Right renal pelvis (tissue), 4 donors: ENCODE measurements at places on chromosomes 11 and 22. TPM values are rescaled to one million over a fixed set of nuclear protein-coding genes. Genes with fewer than 3 reads are reported as not detected.

- no peak for DNase-seq
Observed at GRCh38 chr11:108693852-108694251, 29.0 kb downstream of the DDX10 start.

DNA sequence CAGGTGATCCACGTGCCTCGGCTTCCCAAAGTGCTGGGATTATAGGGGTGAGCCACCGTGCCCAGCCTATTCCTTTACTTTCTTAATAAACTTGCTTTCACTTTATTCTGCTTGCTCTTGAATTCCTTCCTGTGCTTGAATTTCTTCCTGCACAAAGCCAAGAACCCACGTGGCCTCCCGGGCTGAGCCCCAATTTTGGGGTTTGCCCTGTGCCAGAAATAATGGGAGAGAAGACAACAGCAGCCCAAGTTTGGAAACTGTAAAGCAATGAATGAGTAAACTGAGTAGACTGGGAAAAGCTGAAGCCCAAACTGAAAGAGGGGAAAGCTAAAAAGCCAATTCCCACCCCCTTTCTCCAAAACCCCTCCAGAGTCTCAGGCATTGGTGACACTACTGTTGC lies 136.4 kb downstream of the NECTIN1 start:
- DNase-seq: no peak

The LGR4 gene
- 132 TPM for polyA plus RNA-seq

GRCh38 chr11:26028393-26028911 lies 303.5 kb upstream of the ANO3 start:
- no peak for DNase-seq

GRCh38 chr11:101553891-101554292 lies 29.9 kb downstream of the TRPC6 start:
- no peak for DNase-seq

The NNMT gene
- polyA plus RNA-seq: 0.99 TPM

- no peak for DNase-seq
Observed at GRCh38 chr22:37334461-37334858, 52.2 kb downstream of the CYTH4 start.

The RAB36 gene
- 15.9 TPM for polyA plus RNA-seq

- DNase-seq: no peak
Observed at GRCh38 chr11:19110295-19110694, 6.7 kb upstream of the ZDHHC13 start.

The HEPHL1 gene
- 0.16 TPM for polyA plus RNA-seq

The KIAA1671 gene
- 25.3 TPM for polyA plus RNA-seq

- no peak for DNase-seq
Observed at GRCh38 chr22:35152316-35152715, 86.4 kb downstream of the ISX start.

- DNase-seq: no peak
Observed at GRCh38 chr11:83285151-83285770, 906 bp downstream of the CCDC90B start.

DNA sequence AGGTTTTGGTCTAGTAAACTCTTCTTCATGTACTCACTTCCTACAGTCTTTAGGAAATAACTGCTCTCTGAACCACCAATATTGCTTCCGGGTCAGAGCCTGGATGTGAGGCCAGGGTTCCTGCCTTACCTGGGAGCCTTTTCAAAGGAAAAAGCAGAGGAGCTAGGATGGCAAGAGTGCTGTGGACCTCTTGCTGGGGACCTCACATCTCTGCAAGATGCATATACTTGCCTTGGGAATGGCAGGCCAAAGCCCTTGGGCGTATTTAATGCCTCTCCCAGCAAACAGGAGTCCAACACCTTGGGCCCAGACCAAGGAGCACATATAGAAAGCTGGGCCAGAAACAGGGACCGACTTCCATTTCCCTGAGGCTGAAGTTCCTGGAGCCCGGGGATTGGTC lies 5.3 kb downstream of the GLB1L2 start:
- no peak for DNase-seq

GRCh38 chr11:122755409-122755808 lies 82.9 kb upstream of the CRTAM start:
- DNase-seq: no peak

The TTLL1 gene
- polyA plus RNA-seq: 15.4 TPM

DNA sequence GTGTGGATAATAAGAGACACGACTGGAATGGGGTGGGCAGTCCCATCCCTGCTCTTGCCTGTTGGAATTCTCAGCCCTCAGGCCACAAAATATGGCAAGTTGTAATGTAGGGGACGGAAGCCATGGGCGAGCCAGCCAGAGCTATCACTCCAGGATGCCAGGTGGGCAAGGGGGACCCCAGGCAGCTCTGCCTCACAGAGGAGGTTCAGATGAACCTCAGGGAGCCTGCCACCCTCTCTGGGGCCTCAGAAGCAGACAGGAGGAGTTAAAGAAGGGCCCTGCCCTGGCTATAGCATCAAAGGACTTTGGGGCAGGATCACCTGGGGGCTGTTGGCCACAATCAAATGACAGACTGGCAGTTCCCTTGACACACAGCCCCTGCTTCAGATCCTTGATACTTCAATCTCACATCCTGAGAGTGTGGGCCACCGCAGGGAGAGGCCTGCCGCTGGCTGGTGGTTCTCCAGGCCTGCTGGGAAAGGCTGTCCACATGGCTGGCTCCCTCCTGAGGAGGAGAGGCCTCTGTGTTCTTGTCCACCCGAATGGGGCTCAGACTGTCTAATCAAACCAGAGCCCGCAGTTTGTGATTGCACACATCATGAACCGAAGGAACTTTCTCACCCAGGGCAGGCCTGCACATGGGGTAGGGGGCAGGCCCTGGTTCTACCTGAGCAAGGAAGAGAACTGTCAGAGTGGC lies 31.4 kb downstream of the IGLL1 start:
- no peak for DNase-seq

The FAM181B gene
- 2.8 TPM for polyA plus RNA-seq

The MS4A15 gene
- not detected for polyA plus RNA-seq

- no peak for DNase-seq
Observed at GRCh38 chr11:1640076-1640946, 10.7 kb downstream of the KRTAP5-5 start.

The TRIM6 gene
- 19.5 TPM for polyA plus RNA-seq

GRCh38 chr22:41928593-41929417 lies 2.2 kb upstream of the TNFRSF13C start:
- no peak for DNase-seq

The OR52I1 gene
- polyA plus RNA-seq: not detected

The MMP7 gene
- polyA plus RNA-seq: 27.4 TPM

GRCh38 chr11:35116245-35116644 lies 22.7 kb upstream of the CD44 start:
- DNase-seq: no peak

The SMTNL1 gene
- 0.10 TPM for polyA plus RNA-seq

The IFT27 gene
- 42.9 TPM for polyA plus RNA-seq

The HBD gene
- 1.4 TPM for polyA plus RNA-seq

DNA sequence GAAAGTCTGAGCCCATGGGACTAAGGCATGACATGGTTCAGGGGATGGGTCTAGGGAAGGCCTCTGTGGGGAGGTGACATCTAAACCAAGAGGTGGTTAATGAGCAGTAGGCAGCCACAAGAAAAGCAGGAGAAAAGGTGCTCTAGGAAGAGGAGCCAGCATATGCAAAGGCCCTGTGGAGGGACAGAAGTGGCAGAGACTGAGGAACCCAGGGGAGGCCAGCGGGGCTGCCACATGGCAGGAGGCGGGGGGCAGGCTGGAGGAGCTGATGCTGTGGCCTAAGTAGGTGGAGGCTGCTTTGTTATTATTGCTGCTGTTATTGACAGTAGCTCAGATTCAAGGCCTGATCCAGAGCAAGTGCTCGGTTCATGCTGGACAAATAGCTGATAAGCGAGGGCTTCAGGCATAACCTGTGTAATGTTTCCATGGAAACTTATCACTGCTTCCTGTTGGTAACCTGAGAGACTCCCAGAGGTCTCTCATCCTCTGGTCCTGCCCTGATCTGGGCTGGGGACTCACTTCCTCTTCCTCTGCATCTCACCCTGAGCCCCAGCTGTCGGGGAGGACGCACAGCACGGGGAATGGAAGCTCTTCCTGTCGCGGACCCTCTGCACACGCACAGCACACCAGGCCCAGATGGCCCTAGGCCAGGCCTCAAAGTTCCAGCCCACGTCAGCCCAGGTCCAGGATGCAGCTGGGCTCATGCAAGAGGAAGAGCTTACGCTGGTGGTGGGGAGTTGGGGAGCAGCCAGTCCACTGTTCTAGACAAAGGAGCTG lies 75.2 kb upstream of the TP53I11 start:
- no peak for DNase-seq

- no peak for DNase-seq
Observed at GRCh38 chr11:116539836-116540418, 232.9 kb downstream of the BUD13 start.

The LYVE1 gene
- polyA plus RNA-seq: 54.7 TPM

DNA sequence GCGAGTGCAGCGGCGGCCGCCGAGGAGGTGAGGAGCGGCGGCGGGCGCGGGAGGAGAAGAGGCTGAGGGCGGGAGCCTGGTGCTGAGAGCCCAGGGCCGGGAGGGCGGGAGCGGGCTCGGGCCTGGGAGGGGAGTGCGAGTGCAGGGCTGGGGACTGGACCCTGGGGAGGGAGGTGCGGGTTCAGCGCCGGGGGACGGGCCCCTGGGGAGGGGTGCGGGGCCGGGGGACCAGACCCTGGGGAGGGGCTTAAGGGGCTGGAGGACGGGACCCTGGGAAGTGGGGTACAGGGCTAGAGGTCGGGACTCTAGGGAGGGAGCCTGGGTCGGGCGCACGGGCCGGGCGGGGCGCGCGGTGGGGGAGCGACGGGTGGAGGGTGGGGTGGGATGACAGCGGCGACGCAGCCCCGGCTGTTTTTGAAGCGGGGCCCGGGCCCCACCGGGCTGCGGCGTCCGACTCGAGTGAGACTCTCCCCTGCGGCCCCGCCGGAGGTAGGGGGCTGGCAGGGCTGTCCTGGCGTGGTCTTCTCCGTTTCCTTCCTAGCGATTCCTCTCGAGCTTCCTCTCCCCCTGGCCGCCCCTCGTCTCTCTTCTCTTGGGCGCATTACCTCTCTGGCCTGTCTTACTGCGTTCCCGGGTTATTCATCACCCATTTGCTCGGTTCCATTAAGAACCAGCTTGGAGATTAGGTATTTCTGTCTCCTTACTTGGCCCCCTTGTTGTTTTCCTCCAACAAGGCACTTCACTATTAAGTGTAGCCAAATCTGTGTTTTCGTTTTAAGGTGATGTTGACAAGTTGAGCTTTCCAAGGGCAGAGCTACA lies 754 bp downstream of the NUP50 start:
- DNase-seq: no peak

The DCHS1 gene
- polyA plus RNA-seq: 39.1 TPM

The IL18 gene
- 8.7 TPM for polyA plus RNA-seq

The OR51E2 gene
- polyA plus RNA-seq: 0.70 TPM

- DNase-seq: no peak
Observed at GRCh38 chr11:95641495-95641894, 148.1 kb downstream of the FAM76B start.

DNA sequence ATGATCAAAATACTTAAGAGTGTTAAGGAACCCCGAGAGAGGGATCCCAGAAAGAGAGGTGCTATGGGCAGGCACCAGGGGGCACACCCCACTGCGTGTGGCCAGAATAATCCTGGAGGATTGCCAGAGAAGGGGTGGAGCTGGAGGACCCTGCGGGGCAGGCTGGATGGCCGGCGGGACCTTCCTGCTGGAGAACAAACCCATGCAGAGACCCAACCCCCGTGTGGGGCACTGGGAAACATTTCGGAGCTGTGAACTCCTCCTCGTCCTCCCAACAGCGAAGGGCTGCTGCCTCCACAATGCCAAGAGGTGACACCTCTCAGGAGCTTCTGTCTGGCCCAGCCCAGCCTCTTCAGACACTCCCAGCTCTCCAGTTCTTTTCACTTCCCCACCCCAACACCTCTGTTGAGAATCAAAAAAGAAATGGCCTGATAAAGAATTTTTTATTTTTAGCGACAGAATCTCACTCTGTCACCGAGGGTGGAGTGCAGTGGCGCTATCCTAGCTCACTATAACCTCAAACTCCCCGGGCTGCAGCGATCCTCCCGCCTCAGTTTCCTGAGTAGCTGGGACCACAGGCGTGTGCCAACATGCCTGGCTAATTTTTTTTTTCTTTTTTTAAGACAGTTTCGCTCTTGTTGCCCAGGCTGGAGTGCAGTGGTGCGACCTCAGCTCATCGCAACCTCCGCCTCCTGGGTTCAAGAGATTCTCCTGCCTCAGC lies 25.6 kb downstream of the RHOD start:
- no peak for DNase-seq

The TCN2 gene
- 56.8 TPM for polyA plus RNA-seq

GRCh38 chr22:35430897-35431322 lies 31.0 kb downstream of the MCM5 start:
- DNase-seq: peak; percentile 72

DNA sequence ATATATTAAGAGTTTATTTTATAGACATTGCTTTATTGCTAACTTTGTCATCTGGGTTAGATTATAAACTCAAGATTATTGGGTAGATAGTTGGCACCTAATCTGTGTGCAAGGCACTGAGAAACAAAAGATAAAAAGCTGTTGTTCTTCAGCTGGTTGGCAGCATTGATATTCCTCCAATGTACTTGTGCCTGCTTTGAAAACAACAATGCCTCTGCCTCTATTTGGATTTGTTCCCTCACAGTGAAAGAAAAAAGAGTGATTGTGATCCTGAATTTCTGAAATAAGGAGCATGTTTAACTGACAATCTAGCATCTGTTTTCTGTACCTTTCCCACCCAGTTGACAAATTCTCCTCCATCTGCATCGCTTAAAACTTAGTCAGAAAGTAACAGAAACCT lies 98.3 kb downstream of the TYR start:
- DNase-seq: no peak

DNA sequence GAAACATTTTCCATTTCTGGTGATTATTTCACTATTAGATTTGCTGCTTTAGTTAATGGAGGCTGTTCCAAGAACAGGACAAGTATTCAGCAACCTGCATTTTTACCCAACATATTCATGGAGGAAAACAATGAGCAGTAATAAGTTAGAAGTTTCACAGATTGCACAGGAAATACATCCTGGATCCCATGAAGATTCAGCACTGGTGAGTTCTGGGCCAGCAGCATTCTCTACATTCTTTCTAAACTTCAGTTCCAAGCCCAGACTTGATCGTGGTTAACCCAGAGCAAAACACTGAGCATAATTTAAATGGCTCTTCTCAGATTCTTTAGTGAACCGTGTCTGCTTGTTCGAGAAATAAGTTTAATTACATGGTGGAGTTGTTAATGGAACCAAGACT lies 3.8 kb downstream of the FJX1 start:
- no peak for DNase-seq

GRCh38 chr11:92848578-92848977 lies 120.9 kb upstream of the MTNR1B start:
- DNase-seq: no peak

DNA sequence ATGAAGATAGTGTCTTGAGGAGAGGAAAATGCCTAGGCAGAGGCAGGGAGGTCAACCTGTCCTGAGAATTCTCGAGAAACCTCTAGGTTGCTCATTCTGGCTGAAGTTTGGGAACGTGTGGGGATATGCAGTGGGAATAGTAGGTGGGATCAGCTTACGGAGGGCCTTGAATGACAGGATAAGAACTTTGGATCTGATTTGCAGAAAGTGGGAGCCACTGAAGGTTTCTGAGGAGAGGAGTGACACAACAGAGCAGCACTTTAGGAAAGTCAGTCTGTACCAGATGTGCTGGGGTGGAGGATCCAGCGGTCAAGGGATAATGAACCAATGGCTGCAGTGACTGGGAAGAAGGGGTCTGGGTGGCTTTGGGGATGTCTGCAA lies 2.4 kb downstream of the CD82 start:
- DNase-seq: no peak

The MMP12 gene
- polyA plus RNA-seq: 2.5 TPM

The CHRDL2 gene
- 0.45 TPM for polyA plus RNA-seq
